Sciatic nerve (tissue), 2 donors: ENCODE measurements at places on chromosomes 7 and 10.

- DNase-seq: no peak
These were observed 84.1 kb downstream of the SEC61G start for GRCh38 chr7:54674891-54675290.

- no peak for DNase-seq
These were observed 260.7 kb downstream of the BMPER start for GRCh38 chr7:34165927-34166550.

DNA sequence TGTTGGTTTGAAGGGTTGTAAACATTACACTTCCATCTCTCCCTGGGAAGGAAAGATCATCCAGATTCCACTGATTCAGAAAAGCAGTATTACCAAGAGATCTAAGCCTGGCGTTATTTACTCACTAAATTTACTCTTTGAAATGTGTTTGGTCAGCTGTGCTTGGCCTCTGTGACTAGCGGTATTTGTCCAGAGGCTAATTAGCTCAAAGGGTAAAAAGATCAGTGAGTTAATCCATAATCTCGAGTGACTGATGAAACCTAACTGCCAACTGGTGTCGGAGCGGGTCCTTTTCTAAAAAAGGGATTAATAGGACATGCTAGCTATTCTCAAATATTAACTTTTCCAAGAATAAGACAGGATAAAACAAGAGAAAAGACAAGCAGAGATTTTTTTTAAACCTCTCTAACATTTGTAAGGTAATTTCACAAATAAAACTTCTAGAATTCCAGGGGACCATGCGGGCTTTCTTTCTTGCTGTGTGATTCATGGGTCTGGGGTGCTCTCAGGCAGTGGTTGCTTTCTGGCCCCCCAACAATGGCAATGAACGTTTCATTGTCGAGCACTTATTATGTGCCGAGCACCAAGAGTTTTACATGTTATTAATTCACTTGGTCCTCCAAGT lies 247.3 kb upstream of the AOAH start:
- no peak for DNase-seq

DNA sequence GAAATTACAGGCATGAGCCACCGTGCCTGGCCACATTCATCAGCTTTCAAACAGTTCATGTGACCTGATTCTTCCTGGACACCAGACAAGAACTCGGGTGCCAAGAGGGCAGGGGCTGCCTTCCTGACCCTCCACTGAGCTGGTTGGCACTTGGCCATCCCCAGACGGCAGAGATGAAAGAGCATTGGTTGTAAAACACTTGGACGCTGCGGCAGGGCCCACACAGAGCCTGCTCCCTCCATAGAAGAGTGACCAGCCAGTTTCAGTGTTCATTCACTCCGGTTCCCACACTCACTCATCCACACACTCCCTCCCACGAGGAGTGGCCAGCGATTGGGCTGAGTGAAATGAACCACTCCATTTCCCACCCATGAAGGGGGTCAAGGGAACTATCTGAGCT lies 112.3 kb downstream of the ITGB8 start:
- DNase-seq: peak; percentile 71

DNA sequence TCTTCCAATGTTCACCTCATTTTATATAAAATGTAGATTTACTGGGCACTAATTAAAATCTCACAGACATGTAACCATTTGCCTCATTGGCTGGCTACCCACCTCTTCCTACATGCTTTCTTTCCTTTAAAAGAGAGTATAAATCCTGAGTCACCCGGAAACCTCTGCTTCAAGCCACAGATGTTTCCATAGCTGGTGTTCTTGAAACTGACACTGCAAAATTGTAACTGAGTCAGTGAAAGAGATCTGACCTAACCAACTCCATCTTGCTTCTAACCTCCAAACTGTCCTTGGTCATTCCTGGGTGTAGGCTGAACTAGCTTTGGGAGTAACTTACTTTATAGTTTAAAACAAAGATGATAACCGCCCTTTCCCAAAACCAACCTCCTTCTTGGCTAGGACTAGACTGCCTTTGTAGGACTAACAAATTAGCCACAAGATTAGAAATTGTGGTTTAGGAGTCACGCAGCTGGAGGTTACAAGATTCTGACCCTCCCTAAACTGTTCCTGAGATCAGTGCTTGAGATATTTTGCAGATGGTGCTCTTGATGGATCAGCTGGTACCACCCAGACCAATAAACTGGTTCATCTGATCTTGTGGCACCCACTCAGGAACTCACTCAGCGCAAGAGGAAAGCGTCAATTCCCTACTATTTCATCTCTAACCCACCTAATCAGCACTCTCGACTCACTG lies 33.5 kb downstream of the SVOPL start:
- no peak for DNase-seq

DNA sequence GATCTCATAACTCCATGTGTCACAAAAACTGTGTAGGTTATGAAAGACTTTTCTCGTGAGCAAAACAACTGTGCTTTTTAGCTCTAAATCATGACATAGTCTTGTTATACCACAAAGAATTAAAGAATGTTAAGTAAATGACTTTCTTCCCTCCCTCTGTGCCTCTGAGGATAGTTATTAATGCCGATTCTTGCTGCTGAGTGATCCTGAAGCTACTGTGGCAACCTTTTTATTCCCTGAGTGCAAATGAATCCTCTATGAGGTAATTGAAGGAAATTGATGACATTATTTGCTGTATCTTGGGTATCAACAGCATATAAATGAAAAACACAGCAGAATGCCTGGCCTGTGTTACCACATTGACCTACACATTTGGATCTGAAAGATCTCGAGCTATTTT lies 142.2 kb upstream of the HDAC9 start:
- no peak for DNase-seq

- DNase-seq: no peak
These were observed 309.2 kb downstream of the CAMK1D start for GRCh38 chr10:12658526-12658925.

DNA sequence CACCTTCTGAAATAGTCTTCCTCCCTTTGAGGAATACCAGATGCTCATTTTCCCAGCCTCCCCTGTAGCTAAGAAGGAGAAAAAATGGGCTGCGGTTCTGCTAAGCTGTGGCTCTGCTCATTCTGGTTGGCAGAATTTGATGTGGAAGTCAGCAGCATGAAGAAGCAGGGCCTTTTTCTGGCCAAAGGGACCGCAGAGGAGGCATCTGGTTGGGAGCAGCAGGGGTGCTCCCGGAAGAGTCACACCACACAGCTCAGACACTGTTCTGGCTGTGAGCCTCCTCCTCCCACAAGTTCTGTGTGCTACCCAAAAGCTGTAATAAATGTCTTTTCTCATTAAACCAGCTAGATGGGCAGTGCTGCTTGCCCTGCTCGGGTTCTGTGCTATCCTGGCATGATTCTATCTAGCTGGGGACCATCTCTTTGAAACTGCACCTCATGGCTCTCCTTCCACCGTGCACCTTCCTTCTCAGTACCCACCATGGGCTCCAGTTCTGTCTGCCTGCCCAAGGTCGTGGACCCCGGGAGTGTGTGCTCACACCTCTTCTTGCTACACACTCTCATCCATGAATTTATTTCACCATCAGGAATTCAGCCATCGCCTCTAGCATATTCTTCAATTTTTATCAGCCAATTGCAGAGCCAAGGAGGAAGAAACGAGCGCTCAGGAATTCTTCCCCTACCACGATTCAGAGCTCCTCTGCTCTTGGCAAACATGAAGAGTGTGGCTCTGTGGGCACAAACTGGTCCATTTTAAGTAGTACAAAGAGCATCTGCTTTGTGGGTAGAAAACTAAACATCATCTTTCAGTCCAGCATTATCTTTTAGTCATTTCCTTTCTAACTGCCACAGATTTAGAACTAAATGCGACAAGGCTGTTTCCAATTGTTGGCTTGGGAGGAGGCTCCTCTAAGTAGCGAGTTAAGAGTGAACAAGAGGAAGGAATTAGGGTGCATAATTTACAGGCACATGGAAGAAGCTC lies 76.9 kb downstream of the FAM171A1 start:
- DNase-seq: no peak

- no peak for DNase-seq
These were observed 77.0 kb upstream of the GPR22 start for GRCh38 chr7:107392830-107393229.

GRCh38 chr7:47893721-47894365 lies 54.4 kb downstream of the PKD1L1 start:
- DNase-seq: no peak

DNA sequence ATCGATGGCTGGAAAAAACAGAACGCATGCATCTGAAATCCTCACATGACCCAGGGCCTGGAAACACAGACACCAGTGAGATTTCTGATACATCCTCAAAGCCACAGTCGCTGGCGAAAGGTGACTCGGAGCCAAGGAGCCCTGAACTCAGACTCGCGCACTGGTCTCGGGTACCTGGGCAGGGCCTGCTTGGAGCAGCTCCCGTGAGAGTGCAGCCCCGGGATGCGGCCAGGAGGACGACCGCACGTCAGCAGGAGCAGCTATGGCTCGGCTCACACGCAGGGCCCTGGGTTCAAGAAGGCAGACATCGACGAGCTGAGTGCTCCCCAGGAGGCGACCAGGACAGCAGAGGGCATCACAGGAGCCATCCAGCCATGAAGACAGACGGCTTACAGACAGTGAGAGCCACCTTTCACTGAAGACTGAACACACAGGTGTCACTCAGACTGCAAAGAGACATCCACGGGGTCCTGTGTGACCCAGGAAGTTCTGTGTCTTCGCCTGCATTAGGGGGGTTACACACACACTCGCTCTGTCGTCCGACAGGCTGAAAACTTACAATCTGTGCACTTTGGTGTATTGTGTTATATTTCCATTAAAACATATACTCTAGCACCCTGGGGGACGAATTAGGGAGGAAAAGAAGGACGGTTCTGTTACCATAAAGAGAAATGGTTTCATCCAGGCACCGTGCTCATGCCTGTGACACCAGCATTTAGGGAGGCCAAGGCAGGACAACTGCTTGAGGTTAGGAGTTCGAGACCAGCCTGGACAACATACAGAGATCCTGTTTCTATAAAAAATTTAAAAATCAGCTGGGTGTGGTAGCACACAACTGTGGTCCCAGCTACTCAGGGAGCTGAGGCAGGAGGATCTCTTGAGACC lies 227.7 kb downstream of the MAD1L1 start:
- DNase-seq: peak; percentile 51

DNA sequence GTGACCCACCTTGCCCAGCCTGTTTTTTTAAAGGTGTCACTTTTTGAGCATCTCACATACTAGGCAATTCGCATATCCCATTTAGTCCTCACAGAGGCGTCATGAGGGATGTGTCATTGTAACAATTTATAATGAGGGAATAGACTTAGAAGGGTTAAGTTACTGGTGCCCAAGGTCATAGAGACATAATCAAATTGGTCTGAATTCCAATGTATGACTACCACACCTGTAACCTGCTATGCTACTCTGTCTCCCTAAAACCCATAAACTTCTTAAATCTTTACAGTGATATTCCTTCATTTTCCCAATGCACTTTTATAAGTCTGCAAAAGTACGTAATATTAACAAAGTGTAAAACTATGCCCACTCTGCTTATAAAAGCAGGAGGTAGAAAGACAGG lies 7.1 kb downstream of the ZMYND11 start:
- DNase-seq: no peak

DNA sequence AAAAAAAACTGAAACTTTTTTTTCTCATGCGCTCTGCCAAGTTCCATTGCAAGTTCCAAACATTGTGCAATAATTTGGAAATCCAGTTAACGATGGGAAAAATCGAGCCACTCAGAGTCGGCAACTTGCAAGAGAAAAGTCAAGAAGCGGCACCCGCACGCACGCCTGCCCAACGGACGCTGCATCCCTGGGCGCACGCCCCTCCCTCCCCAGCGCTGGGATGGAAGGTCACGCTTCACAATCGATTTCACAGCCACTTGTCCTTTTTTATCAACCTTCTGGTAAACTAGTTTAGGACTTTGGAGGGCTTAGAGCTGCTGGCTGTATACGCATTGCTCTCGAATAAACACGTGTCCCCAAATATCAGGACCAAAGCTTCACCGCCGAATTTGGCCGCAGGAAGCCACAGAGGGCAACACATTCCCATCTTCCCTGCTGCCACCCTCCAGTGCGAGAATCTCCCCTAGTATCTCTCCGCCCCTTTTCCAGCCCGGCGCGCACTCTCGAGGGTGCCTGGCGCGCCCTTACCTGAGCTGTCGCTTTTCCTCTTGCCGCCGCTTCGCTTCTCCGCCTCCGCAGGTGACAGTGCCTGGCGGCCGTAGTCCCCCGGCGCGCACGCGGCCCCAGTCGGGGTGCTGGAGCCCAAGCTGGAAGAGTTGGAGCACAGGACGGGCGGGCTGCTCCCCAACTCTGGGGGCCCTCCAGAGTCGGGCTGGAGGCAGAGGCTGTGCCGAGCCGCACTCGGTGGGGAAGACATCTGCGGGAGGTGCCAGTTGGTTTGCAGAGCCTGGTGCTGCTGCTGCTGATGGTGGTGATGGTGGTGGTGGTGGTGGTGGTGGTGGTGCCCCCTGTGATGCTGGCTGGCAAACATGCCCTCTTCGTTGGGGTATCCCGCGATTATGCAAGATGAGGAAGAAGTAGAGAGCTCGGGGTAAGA lies 857 bp downstream of the MEOX2 start:
- DNase-seq: peak; percentile 69
